ENCODE measurements at places on chromosomes 7 and 10. TPM values are rescaled to one million over a fixed set of nuclear protein-coding genes. Genes with fewer than 3 reads are reported as not detected.

DNA sequence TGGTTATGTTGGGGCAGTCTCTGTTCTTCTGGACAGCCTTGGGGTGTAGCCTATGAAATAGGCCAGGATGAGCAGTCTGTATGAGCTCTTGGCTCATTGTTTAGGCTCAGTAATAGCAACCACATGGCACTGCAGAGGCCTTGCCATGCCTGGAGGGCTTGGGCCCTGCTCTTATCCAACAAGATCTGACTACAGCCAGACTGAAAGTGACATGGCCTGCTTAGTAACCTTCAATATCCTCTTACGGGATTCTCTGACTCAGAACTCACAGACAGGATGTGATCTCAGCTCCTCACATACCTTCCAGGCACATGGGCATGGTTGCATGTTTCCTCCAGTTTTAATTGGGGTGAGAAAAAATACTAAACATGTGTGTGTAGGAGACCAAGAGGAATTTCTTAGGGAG is 289.3 kb downstream of the PTEN start:
- no peak for DNase-seq

- DNase-seq, result no peak
Measured at GRCh38 chr10:70169011-70169410, 1.3 kb downstream of the SAR1A start.

GRCh38 chr7:102913826-102914225 is 1.0 kb downstream of the LRRC17 start:
- no peak for DNase-seq

GRCh38 chr10:22959292-22959691 is 31.4 kb downstream of the ARMC3 start:
- DNase-seq, result no peak

Gene MMRN2
- 2.7 TPM for total RNA-seq
